ENCODE measurements at places on chromosomes 5 and 9.

GRCh38 chr9:131773911-131774379 is 34.1 kb upstream of the RAPGEF1 start:
- peak; percentile 73 for DNase-seq

DNA sequence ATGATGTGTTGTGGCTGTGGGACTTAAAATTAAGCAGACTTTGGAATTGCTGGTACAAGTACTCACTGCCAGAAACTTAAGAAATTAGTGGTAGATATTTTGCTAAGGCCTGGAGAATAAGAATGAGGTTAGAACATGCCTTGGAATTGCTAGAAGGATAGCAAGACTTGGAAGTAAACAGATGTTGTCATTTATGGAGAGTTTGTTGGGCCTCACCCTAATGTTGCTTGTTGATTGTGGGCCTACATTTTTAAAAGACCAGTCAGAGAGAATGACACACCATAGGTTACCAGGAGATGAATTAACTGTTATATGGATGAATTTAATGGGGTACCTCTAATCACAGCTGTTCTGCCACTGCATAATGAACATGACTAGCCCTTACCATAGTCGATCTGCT is 120.1 kb upstream of the GAS1 start:
- DNase-seq = no peak

GRCh38 chr9:136348691-136349090 is 14.9 kb downstream of the DNLZ start:
- no peak for DNase-seq

DNA sequence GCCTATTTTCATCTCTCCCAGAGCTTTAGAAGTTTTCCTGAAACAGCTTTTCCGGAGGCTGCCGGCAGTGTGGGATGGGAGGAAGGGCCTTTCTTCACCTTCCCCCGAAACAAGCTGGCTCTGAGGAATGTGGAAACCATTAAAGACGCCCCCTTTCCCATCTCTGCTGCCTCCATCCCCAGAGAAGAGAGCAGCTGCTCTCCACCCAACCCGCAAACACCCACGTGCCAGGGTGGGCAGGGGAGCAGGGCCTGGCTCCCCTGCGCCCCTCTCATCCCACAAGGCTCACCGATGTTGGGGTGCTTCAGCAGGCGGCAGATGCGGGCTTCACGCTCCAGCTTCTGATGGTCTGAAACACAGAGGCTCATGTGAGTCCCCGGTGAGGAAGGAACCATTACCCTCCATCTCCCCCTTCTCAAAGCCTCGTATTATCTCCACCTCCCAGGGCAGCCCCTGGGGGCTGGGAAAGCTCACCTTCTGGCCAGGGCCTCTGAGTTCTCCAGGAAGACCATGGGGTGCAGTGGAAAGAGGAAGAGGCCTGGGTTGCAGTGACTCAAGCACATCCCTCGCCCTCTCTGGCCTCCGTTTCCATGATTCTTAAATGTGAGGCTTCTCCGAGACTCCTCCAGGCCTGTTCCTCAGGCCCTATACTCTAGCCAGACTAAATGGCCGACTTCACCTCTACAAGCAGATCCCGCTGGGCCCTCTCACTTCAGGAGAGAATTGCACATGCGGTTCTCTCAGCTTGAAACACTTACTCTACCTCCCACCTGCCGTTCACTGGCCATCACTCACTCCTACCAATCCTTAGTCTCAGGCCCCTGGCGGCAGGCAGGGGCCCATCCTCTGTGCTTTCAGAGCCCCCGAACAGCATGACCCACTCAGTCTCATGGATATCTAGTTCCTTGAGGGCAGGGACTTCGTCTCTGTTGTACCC is 24.6 kb downstream of the CAMK2A start:
- no peak for DNase-seq

- no peak for DNase-seq
Measured at GRCh38 chr5:143267186-143267585, 136.3 kb downstream of the NR3C1 start.

GRCh38 chr5:4230786-4231641 is 635.4 kb downstream of the IRX1 start:
- no peak for DNase-seq

GRCh38 chr5:134145041-134145757 is 30.7 kb downstream of the TCF7 start:
- DNase-seq = peak; percentile 19

GRCh38 chr5:53357439-53357838 is 123.0 kb upstream of the FST start:
- no peak for DNase-seq

DNA sequence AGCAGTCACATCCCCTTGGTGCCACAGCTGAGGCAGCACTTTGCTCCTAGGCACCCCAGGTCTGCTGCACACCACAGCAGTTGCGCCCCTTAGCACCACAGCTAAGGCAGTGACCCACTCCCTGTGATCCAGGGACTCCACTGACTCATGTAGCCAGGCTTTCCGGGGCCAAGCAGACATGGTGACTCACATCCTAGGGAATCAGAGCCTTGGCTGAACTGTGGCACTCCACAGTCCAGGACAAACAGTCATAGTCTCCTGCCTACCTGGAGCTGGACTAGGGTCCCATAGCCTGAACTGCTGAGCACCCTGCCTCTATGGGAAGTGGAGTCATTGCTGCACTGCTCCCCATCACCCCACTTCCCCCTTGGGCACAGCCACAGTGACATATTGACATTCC is 338.7 kb downstream of the NPR3 start:
- DNase-seq = no peak

DNA sequence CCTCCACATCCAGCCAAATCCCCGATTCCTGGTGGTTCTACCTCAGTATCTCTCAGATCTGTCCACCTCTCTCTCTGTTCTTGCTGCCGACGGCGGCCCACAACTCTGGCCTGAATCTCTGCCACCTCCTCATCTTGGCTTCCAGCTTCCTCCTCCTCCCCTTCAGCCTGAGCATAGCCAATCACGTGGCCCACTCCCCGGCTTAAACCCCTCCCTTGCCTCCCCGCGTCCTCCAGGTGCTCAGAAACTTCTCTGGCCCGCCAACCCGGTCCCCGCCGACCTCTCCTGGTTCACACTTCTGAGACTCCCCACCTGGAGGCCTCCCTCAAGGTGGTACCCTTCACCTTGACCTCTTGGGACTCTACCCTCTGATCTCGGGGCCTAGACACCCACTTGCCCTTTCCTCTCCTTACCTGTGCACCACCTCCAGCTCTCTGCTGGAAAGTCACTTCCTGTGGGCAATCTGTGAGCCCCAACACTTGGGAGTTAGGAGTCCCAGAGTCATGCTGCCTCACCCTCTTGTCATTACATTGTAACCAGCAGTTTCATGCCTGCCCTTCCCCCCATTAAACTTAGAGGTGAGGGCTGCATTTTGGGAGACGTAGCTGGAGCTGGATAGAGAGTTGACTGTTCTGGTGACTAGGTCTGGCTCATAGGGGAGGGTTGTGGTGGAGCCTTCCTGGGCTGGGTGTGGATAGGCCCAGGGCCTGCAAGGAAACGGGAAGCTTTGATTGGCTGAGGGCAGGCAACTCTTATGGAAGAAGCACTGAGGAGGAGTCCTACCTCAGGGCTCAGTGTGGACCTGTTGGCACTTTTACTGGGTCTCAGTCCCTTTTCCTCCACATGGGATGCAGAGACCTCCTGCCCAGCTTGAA is 4.5 kb upstream of the SET start:
- peak; percentile 89 for DNase-seq

- no peak for DNase-seq
Measured at GRCh38 chr9:33858423-33858822, 41.5 kb downstream of the UBE2R2 start.

DNA sequence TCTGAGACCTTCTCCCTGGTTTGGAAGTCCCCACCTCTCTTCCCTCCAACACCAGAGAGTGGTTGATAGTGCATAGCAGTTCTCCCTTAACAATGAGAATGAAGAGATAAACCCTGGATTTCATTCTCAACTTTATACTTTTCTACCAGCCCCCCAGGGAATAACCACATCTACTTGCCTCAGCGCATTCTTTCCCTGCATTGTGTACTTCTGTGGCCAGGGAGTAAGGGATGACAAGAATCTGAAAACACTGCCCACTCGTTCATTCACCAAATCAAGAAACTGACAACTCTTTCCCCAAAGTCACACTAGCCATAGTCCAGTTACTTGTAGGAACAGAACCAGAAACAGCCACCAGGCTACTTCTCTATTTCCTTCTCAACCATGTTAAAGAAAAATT is 46.0 kb upstream of the SPIN1 start:
- DNase-seq = no peak

- no peak for DNase-seq
Measured at GRCh38 chr5:40367255-40367654, 312.5 kb upstream of the PTGER4 start.

DNA sequence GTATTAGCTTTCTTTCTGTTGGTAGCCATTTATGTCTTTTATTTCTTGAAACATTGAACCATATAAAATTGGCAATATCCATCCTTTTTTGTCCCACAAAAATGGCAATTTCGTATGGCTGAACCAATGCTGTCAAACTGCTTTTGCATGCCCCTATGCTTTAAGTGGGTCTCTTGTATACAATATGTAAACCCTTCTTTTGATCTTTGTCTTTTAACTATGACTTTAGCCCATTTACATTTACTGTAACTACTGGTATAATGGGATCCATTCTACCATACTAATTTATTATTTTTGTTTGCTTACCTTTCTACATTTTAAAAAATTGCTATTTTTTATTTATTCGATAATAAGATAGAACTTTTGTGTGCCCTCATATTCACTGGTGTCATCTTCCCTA is 93.4 kb downstream of the TENT4A start:
- DNase-seq = no peak

- no peak for DNase-seq
Measured at GRCh38 chr9:131995382-131995781, 84.3 kb downstream of the MED27 start.

- no peak for DNase-seq
Measured at GRCh38 chr9:98883276-98883675, 60.4 kb upstream of the COL15A1 start.

DNA sequence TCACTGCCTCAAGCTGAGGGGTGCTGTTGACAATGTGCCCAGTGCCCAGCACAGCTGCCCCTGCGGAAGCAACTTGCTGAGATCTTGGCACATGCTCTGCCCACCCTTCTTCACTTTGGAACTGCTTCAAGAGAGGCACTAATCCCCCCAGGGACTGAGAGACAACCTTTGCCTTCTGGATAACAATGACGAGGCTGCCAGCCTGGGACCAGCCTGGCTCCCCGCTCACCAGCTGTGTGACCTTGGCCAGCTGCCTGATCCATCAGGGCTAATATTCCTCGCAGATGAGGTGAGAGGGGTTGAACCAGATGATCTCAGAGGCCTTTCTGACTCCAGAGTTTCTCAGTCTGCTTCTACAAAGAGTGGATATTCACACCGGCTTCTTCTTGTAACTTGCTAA is 81.0 kb downstream of the SHB start:
- no peak for DNase-seq

All from activated CD8-positive, alpha-beta T cell treated with anti-CD3 and anti-CD28 coated beads, Interleukin-2, amount 10 ng/mL, durations not matched to agents 7 days and 5 days (primary cell).